ENCODE measurements at places on chromosomes 5 and 9. TPM values are rescaled to one million over a fixed set of nuclear protein-coding genes. Genes with fewer than 3 reads are reported as not detected.

The SLC6A18 gene
- not detected for total RNA-seq

The SAPCD2 gene
- 21.6 TPM for total RNA-seq

The CFAP90 gene
- 0.72 TPM for total RNA-seq

The PRSS3 gene
- 8.7 TPM for total RNA-seq

The PCDHB8 gene
- 0.28 TPM for total RNA-seq

The SPRY4 gene
- total RNA-seq: 11.4 TPM

The SUB1 gene
- 187 TPM for total RNA-seq

The SLC38A9 gene
- total RNA-seq: 23.2 TPM

The CDKN2B-AS1 gene
- total RNA-seq: not detected

The RARS1 gene
- 91.3 TPM for total RNA-seq

The ARHGEF37 gene
- total RNA-seq: 2.4 TPM

The AMBP gene
- total RNA-seq: 7.1 TPM

The TMEM252 gene
- total RNA-seq: not detected

The LRRC19 gene
- not detected for total RNA-seq

The PHF24 gene
- 0.09 TPM for total RNA-seq

The IDNK gene
- total RNA-seq: 6.4 TPM

The SPAG8 gene
- 0.34 TPM for total RNA-seq

The TMC1 gene
- 0.02 TPM for total RNA-seq

The RAD50 gene
- total RNA-seq: 27.7 TPM

The ENHO gene
- total RNA-seq: 2.3 TPM

The PAPPA gene
- 29.1 TPM for total RNA-seq

The KLF4 gene
- 35.1 TPM for total RNA-seq

The CRHBP gene
- 0.09 TPM for total RNA-seq

The SAXO1 gene
- not detected for total RNA-seq

The SPATA31A3 gene
- not detected for total RNA-seq

The OR13C3 gene
- not detected for total RNA-seq

The DAPK1 gene
- total RNA-seq: 23.8 TPM

The PCDHB11 gene
- total RNA-seq: 0.07 TPM

The PTGDS gene
- 1.4 TPM for total RNA-seq

The PCDHGC4 gene
- not detected for total RNA-seq

The ADGRD2 gene
- total RNA-seq: 0.03 TPM

The ANKRD20A1 gene
- 1.5 TPM for total RNA-seq

The ARL14EPL gene
- 0.11 TPM for total RNA-seq

Data from A549 treated with AZD2906 at 1 μM for 4 hours (cell line).